Daoy (cell line): ENCODE measurements at places on chromosomes 16 and 17. TPM values are rescaled to one million over a fixed set of nuclear protein-coding genes. Genes with fewer than 3 reads are reported as not detected.

DNA sequence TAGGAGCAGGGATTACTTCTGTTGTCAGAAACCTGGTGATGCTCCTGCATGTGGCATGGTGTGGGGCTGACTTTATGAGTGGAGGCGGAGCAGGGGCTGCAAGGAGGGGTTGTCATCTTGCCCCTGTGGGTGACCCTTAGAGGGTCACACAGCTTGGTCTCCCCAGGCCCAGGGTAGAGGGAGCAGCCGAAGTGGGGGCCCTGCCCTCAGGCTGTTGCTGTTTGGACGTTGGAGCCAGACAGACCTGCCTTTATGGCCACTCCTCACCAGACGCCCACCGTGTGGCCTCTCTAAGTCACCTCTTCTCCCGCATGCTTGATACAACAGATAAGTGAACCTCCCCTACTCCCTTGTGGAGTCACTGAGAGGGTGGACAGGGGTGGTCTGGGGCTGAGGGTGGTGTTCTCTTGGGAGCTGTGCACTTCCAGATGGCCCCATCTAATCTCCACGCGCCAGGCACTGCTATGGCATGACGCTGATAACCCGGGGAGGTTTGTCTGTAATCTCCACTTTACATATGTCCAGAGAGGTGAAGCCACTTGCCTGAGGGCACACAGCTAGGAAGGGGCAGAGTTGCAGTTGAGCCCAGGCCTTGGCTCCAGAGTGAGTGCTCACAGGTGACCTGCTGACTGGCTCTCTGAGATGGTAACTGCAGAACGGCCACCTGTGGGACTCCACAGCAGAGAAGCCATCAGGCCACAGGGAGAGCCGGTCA, 10.0 kb downstream of the MAP2K3 start:
- no peak for DNase-seq

DNA sequence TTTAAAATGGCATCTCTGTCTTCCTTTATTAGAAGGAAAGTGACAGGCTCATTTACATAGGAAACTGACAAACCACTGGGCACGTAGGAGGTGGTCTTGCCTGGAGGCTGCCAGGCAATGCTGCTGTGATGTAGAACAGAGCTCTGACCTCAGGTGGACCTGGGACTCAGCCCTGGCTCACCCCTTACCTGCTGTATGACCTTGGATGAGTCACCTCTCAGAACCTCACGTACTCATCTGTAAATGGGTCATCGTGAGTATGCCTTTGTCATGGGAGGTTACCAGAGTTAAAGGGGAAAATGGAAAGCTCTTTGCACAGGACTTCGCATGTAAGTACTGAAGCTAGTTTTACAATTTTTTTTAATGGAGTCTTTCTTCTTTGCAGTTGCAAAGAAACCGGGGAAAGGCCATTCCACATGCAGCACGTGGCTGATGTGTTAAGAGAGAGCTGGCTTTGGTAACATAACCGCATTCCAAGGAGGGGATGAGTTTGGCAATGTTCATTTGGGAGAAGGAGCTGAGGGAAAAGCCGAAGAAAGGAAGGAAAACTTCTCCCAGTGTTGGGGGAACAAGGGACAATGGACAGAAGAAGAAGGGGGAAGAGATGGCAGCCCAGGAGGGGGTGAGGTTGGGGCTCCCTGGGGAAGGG, 37.4 kb upstream of the LONP2 start:
- DNase-seq = peak; percentile 6

DNA sequence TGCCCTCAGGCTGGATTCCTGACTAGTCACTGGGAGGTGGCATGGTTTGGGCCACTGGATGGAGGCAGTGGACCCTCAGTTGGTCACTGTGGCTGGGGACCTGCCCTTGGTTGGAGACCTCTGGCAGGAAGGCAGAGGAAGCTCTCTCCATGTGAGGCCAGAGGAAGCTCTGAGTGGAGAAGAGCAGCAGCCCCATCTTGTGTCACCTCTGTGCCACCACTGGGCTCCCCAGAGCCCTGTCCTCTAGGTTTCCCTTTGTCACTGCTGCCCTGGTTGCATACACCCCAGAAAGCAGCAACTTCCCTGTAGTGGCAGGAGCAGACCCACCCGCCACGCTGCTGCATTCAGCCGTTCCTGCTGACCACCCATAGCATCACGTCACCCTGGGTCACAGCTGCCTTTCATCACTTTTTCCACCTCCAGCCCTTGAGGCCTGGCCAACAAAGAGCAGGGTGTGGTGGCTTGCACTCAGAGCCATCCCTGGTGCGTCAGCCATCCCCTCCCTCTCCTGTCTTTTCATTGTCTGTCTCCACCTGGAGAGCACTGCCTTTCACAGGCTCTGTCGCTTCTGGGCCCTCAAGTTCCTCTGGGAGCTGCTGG, 11.9 kb downstream of the CTRL start:
- no peak for DNase-seq

DNA sequence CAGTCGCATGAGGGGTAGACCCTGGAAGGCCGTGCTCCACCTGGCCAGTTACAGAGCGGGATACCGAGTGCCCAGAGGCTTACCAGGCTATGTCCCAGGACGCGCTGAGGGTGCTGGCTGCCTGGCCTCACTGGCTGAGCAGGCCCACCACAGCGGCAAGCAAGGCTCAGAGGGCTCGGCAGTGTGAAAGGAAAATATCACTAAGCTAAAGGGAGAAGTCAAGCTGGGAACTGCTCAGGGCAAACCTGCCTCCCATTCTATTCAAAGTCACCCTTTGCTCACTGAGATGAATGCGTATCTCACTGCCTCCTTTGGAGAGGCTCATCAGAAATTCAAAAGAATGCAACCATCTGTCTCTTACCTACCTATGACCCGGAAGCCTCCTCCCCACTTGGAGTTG, 37.4 kb downstream of the CCDC57 start:
- no peak for DNase-seq

Gene PRSS21
- not detected in 2 replicates for total RNA-seq

Gene AANAT
- not detected in 2 replicates for total RNA-seq
